ENCODE measurements at places on chromosomes 7 and 10. TPM values are rescaled to one million over a fixed set of nuclear protein-coding genes. Genes with fewer than 3 reads are reported as not detected.

The WDR86 gene
- not detected for total RNA-seq

The PON1 gene
- total RNA-seq, result not detected

The CLDN15 gene
- 8.5 TPM for total RNA-seq

The LGI1 gene
- not detected for total RNA-seq

The IFIT1 gene
- 0.17 TPM for total RNA-seq

The CYP2C19 gene
- total RNA-seq, result not detected

The ANKRD1 gene
- total RNA-seq, result 0.65 TPM

The AKR1C8 gene
- not detected for total RNA-seq

The TMEM229A gene
- not detected for total RNA-seq

The CUBN gene
- 1.3 TPM for total RNA-seq

The ANXA8 gene
- 103 TPM for total RNA-seq

The SEMA3D gene
- total RNA-seq, result not detected

The ENTPD7 gene
- total RNA-seq, result 29.0 TPM

The PODXL gene
- total RNA-seq, result 1.6 TPM

The PHKG1 gene
- 1.2 TPM for total RNA-seq

The GIMAP6 gene
- not detected for total RNA-seq

The ARMC3 gene
- total RNA-seq, result not detected

Data from MCF 10A (cell line).